GM13977 (cell line): ENCODE measurements at places on chromosomes 1 and 21.

DNA sequence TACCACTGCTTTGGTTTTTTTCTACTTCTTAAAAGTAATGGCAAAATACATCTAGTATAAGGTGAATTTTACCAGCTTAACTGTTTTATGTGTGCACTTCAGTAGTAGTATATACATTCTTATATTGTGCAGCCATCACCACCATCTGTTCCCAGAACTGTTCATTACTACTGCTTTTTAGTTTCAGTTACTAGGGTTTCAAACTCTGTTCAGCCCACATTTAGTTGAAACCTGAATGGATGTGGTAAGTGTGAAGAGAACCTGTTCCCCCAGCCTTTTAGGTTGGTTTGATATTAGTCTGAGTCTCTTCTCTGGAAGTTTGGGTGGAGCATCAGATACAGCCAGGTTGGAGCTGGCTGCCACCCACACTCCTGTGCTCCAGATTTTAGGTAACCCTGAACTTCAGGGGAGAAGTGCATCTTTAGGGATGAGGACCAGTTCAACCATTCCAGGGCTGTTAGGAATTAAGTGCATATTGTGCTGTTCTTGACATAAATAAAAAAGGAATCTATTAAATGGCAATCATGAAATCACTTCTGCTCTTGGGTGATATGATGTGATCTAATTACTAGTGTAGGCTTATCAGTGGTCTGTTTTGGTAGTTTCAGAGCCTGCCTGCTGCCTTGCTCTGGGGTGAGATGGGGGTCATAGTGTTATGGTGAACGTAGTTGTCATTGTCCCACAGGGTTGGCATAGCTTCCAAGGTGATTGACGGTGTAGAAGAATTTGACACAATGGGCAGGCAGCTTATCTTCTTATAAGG lies 32.1 kb downstream of the URB2 start:
- DNase-seq = no peak

- peak; percentile 83 for DNase-seq
Measured at GRCh38 chr1:236425031-236425663, 31.1 kb downstream of the EDARADD start.

DNA sequence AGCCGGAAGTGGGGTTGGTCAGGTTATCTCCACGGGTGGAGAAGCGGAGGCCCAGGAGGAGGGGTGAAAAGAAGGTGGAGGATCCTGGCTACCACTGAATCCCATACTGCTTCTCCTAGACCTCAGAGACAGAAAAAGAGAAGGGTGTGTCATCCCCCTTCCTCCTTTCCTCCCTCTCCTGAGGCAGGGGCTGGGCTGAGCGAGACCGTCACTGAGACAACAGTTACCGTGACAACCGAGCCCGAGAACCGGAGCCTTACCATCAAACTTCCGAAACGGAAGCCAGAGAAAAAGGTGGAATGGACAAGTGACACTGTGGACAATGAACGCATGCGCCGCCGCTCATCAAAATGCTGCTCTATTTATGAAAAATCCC lies 42.1 kb upstream of the NBPF3 start:
- DNase-seq = peak; percentile 28

- DNase-seq = no peak
Measured at GRCh38 chr1:201275253-201275666, 8.0 kb upstream of the PKP1 start.

DNA sequence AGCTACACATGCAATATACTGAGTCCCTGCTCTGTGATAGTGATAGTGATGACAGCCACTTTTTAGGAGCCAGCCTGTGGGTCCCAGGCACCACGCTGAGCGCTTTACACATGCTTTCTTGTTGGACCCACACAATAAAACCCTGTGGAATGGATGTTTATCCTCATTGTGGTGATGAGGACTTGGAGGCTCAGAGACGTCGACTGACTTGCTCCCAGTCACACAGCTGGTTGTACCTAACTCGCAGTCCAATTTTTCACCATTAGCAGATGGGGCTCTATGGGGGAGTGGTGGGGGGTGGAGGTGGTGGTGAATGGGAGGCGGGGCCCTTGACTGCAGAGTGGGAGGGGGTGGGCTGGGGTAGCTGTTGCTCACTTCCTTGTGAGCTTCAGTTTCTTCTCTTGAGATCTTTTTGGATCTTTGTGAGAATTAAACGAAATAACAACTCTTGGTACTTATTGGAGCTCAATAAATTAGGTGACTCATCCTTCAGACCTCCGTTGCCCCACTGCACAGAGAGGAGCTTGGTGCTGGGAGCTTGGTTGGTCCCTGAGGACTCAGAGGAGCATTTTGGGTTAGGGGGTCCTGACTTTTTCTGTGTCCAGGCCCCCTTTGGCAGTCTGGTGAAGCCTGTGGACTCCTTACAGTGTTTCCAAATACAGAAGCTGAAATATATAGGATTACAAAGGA lies 61.8 kb upstream of the CD1D start:
- no peak for DNase-seq

- no peak for DNase-seq
Measured at GRCh38 chr1:114691061-114691460, 4.3 kb downstream of the AMPD1 start.

GRCh38 chr1:91761295-91761721 lies 124.6 kb downstream of the TGFBR3 start:
- DNase-seq = no peak

- DNase-seq = peak; percentile 11
Measured at GRCh38 chr1:158506369-158506987, 34.5 kb downstream of the OR10R2 start.

DNA sequence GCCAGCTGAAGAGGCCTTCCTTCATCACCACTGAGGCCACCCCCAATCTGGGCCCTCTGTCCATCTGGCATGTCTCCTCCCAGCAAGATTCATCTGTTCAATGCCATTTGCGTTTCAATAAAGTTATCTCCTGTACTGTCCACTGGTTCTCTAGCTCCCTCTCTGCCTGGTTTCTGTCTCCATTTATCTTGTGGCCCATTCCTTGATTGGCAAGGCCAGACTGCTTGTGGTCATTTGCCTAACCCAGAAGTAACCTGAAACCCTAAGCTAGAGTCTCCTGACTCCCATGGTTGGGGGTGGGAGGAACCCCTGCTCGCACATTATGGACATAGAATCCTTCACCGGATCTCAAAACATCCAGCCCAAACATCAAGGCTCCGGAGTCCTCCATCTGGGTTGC lies 2.1 kb upstream of the IPO9 start:
- no peak for DNase-seq

- DNase-seq = no peak
Measured at GRCh38 chr1:21645550-21645949, 23.6 kb downstream of the RAP1GAP start.

GRCh38 chr21:29443411-29444010 lies 144.8 kb downstream of the BACH1 start:
- DNase-seq = no peak

DNA sequence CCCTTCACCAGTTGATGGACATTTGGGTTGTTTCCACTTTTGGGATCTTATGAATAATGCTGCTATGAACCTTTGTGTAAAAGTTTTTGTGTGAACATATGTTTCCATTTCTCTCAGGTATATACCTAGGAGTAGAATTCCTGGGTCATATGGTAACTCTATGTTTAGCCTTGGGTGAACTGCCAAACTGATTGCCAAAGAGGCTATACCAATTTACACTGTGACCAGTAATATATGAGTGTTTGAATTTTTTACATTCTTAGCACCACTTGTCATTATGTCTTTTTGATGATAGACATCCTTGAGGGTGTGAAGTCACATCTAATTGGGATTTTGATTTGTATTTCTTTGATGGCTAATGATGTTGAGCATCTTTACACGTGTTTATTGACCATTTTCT lies 290.1 kb downstream of the DUSP10 start:
- DNase-seq = no peak

DNA sequence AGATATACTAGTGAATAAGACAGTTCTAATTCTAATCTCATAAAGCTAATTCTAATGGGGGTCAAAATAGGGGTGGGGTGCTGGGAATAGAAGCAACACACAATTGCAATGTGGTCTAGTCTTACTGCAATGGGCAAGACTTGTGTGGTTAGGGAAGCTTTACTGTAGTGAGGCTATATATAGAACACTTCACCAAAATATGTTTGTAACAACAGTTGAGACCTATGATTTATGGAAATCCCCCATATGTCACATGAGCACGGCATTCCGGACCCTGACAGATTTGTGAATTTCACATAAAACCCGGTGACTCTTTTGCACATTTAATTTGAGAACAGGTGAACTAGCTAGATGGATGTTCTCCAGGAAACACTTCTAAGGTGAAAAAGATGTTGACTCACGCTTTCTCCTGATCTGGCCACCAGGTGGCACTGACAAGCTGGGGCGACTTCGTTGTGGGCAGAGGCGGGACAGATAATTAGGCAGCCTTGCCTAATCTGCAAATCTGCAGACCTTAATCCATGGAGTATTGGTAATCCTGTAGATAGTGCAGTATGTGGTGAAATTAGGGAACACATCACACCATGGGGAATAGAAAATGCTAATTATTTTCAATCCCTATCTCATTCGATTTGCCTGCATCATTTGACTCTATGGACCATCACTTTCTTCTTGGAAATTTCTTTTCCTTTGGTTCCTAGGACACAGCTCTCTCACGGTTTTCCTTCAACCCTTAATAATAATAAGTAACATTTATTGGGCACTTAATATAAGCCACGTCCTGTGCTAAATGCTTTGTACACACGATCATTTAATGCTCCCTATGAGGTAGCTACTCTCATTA lies 37.7 kb downstream of the KIAA0040 start:
- DNase-seq = peak; percentile 70

GRCh38 chr1:96358057-96358456 lies 363.5 kb upstream of the PTBP2 start:
- no peak for DNase-seq

GRCh38 chr1:119139403-119139802 lies 1.1 kb downstream of the WARS2 start:
- no peak for DNase-seq

GRCh38 chr1:39086865-39087409 lies 60.8 kb downstream of the NDUFS5 start:
- peak; percentile 14 for DNase-seq

GRCh38 chr21:16425376-16425775 lies 695.6 kb downstream of the USP25 start:
- no peak for DNase-seq

- peak; percentile 40 for DNase-seq
Measured at GRCh38 chr1:183633676-183634343, 1.8 kb downstream of the ARPC5 start.

DNA sequence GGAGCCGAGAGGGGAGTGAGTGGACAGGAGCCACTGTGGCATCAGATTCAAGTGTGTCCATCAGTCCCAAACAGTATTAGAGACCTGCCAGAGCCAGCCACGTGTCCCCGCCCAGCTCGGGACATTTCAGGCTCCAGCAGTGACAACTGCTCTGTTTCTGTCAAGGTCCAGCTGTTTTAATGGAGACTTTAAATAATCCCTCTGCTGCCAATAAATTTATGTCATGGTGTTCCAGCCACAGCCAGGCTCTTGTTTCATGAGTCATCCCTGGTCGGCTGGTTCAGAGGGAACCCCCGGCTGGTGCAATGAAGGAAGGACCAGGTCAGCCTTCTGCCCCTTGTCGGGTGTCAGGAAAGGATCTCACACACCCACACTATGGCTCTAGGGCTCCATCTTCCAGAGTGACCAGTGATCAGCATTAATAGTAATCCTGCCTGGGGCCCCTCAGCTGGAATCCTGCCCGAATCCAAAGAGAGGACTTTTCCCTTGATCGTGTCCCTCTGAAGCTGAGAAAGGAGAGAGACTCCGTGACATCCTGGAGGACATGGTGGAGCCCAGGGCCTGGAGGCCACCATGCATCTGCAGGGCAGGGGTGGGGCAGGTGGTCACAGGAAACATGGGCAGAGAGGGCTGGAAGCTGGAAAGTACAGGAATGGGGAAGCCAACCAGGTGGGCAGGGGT lies 197.3 kb downstream of the MATN1 start:
- DNase-seq = no peak

GRCh38 chr1:10736634-10737586 lies 59.5 kb downstream of the CASZ1 start:
- no peak for DNase-seq

GRCh38 chr1:230100932-230101331 lies 33.9 kb downstream of the GALNT2 start:
- DNase-seq = no peak

- DNase-seq = no peak
Measured at GRCh38 chr1:17561561-17561985, 22.1 kb downstream of the ARHGEF10L start.

DNA sequence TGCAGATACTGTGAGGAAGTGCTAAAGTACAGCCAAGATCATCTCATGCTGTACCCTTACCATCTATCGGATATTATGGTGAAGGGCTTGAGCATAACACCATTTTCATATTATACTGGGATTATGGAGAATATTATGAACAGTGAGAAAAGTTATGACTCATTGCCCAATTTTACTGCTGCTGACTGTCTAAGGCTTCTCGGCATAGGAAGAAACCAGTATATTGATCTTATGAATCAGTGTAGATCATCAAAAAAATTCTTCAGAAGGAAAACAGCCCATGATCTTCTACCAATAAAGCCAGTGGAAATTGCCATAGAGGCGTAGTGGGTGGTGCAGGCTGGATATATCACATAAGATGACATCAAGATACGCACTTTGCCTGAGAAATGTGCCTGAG lies 47.7 kb downstream of the PPIAL4G start:
- DNase-seq = no peak

- DNase-seq = no peak
Measured at GRCh38 chr1:55131801-55132200, 83.4 kb downstream of the USP24 start.

DNA sequence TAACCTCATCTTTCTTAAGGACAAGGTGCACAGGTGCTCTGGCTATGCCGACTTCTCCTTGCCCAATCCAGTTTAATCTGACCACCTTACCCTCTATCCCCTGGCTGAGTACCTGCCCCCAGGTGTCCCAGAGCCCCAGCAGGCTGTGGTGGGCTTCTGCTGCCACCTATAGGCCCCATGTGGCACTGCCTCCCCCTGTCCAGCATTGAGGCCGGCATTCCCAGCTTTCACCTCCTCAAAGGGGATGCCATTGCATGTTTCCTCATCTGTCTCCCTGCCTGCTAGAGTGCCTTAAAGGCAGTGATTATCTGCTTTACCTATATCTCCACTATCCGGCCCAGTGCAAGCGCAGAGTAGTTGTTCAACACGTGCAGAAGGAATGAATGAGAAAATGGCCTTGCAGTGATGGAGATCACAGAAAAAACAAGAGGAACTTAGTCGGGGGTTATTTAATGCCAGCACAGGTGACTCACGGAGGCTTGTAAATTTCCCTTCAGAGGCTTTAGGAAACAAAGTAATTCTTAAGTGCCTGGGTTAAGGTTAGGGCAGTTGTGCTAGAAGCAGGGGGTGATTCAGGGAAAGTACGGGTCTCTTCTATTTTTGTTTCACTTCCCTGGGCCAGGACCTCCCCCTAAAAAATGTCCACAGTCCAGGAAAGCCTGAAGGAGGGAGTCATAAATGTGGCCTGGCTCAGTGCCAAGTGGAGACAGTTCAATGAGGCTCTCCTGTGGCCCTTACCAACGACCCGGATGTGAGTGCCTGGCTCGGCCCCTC lies 131.8 kb upstream of the NGF start:
- peak; percentile 59 for DNase-seq

GRCh38 chr1:172399756-172400721 lies 20.4 kb upstream of the C1orf105 start:
- no peak for DNase-seq

GRCh38 chr1:26703478-26703877 lies 7.7 kb downstream of the ARID1A start:
- DNase-seq = no peak
